Psoas muscle (tissue), 8 donors: ENCODE measurements at places on chromosomes 4 and X.

DNA sequence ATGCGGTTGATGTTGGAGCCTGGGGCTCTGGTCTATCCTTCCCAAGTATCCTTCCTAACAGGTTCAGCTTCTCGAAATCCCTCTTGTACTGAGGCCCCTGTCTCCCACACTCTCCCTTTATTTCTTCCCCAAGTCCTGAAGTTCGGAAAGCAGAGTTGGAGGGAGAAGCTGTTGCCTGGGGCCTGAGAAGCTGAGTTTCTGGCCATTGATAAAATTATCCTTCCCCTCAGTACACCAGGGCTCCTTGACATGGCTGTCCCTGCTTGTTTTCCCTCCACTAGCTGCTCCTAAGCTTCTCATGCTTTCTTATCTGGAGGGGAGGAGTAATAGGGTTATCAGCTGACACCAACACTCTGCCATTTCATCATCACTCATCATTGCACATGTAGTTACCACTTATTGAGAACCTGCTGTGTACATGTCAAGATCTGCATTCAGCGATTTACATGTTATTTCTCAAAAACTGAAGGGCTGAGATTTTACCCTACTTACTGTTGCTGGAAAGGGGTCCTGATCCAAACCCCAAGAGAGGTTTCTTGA is 58.0 kb downstream of the FUNDC1 start:
- DNase-seq, result no peak

- peak; percentile 92 for DNase-seq
Measured at GRCh38 chr4:80184053-80184824, 13.1 kb upstream of the PRDM8 start.

DNA sequence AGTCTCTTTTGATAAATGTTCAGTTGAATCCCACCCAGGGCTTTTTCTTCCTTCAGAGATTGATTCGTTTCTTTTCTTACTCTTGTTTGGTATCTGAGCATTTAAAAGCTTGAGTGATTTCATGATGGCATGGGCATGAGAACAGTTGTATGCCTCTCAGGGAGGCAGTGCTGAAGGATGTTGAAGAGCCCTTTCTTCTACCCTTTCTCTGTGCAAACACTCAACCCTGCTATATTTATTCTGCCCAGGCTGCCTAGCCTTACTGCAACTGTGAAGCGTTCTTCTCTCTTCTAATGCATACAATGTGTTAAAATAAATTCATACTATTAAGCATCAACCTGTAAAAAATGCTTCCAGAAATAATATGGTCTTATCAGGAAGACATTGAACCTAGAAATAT is 367.6 kb upstream of the LCORL start:
- no peak for DNase-seq

DNA sequence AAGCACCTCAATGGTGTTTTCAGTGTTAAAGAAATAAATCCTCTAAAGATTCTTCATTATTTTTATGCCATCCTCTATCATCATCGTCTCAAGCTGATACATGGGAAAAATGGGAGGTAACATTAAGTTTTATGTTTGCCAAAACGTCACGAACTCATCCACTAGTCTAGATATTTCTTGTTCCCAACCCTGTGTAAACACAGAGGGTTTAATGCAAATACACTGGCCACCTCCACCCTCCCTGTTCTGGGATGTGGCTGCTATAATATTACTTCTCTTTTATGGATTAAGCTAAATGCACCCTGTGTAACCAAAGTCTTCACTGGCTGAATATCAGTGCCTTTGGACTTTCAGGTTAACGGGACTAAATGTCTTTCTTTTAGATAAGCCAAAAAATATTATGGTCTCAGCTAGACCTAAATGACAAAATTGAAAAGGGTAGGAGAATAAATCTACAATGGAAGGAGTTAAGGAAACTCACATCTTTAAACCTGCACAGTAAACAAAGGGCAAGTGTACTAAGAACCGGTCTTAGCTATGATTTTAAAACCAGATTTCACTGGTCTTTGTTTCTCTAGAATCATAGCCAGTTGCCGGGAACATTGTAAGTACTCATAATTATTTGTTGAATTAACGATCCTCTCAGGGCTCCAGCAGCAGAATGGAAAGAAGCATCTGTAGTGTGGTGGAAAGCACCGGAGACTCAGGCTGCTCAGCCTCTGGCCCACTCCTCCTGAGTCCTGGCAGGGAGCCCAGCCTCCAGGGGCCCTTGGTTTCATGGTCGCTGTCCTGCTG is 103.5 kb upstream of the NOCT start:
- DNase-seq, result no peak

DNA sequence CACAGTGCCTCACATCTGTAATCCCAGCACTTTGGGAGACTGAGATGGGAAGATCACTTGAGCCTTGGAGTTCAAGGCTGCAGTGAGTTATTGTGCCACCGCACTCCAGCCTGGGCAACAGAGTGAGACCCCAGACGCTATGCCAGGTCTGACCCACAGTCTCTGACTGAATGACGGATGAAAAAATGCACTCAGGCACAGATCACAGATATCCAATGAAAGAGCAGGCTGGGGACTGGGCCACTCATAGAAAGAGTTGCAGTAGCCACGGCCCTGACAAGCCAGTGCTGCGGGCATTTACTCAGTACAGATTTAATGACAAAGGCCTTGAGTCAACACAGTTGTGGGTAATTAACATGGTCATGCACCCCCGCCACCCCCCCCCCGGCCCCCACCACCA is 22.7 kb downstream of the NUDT6 start:
- no peak for DNase-seq

- peak; percentile 79 for DNase-seq
Measured at GRCh38 chr4:23889814-23890341, at the start of gene PPARGC1A. PPARGC1A (minus strand) TSS chr4:23890047; CDS start chr4:23889957, 90 bp downstream.

DNA sequence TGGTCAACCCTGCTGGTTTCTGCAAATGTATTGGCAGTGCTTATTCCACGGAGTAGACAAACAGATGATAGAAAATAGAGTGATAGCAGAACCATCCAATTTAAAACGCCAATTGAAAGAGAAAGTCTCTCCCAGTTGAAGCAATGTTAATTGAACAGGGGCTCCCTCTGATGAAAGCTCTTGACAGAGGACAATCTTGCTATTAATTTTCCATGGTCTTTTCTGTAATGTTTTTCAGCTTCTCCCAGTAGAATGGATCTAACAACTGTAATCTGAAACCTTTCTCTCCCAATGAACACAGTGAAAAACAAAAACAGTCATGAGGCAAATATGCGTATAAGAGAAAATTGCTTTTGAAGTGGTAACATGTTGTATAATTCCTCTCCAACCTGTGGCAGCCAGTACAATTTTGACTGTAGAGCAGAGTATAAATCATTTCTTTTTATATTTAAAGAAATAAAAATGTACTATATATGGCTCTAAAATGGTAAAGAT is 225.1 kb upstream of the GALNTL6 start:
- DNase-seq, result no peak

DNA sequence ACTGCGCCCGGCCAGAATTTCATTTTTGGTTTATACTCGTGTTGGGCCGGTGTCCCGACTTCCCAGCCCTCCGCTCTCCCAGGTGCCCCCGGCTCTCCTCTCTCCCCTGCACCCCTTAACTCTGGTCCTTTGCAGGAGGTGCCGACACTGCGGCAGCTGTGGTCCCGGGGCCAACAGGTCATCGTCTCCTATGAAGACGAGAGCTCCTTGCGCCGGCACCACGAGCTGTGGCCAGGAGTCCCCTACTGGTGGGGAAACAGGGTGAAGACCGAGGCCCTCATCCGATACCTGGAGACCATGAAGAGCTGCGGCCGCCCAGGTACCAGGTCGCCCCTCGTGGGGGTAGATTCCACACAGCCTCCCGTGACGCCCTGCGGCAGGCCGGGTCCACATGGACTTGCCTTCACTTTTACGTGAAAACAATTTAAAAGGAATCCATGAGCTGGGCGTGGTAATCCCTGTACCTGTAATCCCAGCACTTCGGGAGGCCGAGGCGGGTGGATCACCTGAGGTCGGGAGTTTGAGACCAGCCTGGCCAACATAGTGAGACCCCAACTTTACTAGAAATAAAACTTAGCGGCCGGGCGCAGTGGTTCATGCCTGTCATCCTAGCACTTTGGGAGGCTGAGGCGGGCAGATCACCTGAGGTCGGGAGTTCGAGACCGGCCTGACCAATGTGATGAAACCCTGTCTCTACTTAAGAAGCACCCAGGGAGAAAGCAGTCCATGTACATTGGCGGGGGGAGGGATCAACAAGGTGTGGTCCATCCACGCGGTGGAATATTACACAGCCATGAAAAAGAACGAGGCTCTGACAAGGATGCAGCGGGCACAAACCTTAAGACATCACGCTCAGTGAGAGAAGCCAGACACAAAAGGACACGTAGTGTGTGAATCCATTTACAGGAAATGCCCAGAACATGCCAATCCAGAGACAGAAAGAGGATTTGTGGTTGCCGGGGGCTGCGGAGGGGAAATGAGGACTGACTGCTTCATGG is 12.0 kb downstream of the PLCXD1 start:
- DNase-seq, result no peak

DNA sequence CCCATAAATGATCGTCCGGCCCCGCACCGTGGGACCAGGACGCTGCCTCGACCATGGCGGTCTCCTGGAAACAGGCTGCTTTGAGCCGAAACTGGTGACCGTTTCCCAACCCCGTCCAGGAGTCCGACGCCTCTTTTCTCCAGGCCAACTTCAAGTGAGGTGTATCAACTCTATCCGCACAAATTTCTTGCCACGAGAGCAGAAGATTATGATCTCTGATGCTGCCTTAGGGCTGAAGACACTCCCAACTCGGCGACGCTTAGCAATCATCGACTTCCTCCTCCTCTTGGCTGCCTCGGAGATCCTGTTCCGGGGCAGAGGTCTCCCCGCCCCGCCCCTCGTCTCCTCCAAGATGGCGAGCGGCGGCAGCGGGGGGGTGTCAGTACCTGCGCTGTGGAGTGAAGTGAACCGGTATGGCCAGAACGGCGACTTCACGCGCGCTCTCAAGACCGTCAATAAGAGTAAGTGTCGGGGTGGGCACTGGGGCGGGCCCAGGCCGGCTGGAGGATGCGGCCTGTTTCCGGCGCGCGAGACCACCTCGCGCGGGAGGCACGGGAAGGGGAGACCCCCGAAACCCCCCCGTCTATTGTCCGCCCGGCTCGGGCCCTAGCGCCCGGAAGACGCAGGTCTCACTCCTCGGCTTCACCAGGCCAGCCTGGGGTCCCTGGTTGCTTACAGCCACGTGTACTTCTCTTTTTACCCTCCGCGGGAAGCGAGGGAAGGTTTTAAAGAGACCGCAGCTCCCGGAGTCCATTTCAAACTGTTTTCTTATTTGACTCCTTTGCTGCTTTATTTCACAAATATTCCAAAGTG is at the start of gene SRP72:
TSS of gene SRP72 (plus strand) at position 334 of the 813 bp plus-strand sequence. CDS start at position 353, 19 bp downstream.
- DNase-seq, result peak; percentile 92

DNA sequence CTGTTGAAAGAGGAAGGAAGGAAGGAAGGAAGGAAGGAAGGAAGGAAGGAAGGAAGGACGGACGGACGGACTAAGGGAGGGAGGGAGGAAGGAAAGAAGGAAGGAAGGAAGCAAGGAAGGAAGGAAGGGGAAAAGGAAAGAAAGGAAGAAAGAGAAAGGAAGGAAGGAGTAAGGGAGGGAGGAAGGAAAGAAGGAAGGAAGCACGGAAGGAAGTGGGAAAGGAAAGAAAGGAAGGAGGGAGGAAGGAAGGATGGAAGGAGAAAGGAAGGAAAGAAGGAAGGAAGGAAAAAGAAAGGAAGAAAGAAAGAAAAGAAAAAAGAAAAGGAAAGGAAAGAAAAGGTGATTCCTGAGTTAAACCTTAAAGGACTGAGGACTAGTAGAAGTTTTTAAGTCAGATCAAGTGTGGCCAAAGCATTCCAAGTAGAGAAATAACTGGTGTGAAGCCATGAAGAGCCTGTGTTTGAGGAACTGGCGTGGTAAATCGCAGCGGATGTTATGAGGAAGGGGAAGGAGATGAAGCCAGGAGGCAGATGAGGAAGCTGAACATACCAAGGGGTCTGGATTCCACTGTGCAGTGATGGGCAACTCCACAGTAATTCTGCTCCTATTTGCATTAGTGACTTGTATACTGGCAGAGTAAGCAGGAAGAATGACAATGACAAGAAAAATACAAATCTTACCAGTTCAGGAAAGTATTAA is 163.5 kb downstream of the MGST2 start:
- no peak for DNase-seq

DNA sequence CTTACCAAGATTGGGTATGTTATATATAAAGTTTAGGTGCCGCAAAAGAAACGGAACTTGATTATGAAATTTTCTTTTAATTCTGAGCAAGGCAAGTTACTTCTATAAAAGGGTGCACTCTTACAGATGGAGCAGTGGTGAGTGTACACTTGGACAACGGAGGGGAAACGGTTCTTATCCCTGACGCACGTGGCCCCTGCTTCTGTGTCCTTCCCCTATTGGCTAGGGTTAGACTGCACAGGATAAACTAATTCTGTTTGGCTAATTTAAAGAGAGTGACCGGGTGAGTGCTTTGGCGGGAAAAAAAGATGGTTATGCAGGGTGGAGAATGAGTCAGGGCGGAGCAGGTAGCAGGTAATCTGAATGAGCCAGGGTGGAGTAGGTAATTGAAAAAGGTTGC is 149.5 kb downstream of the GC start:
- DNase-seq, result no peak

DNA sequence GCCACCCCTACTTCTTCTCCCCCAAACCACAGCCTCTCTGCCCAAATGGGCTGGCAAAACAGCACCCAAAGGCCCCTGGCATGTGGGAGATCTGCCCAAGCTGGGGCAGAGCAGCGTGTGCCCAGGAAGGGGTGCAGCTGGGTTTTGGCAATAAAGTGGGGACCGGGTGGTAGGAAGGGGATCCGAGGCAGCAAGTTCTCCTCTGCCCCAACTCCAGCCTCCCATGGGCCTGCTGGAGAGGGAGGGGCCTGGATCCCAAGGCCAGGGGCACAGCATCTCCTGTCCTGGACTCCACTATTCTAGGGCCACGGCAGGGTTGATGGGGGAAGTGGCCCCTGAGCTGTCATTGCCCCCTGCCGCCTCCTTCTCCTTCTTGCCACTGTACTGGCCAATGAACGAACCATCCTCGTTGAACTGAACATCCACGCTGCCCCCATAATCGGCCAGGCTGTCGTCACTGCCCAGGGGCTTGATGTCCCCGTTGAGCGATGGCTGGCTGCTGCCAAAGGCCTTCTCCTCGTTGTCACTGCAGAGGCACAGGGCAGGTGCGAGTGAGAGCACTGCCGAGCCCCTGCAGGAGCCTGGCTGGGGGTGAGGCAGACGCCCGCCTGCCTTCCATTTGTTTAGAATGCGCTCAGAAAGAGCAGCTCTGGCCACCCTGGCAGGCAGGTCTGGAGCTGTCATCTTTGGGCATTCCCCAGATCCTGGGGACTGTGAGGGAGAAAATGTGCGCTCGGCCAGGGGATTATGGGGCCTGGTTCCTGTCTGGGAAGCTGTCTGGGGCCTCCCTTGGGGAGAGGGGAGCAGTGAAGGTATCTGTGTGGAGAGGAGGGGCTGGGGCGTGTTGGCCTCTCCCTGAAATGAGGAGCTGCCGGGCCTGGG is 23.4 kb downstream of the L1CAM start:
- no peak for DNase-seq

DNA sequence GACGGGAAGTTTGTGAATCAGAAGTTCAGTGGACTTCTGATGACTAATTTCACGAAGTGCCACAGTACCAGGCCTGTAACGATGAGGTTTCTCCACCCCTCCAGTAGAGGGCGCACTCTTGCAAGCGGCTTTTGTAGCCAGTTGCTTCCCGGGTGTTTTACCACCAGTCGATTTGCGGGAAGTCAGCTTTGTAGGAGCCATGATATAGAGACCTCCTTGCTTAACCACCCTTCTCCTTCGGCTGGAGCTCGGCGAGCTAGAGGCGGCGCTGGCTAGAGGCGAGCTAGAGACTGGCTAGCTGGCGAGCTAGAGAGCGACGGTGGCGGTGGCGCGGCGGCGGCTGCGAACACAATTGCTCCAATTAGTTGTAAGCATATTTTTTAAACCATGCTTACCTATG is 72.0 kb downstream of the IL1RAPL1 start:
- DNase-seq, result no peak

- DNase-seq, result no peak
Measured at GRCh38 chr4:109298279-109299010, 4.0 kb downstream of the COL25A1 start.
